ENCODE measurements at places on chromosomes 6 and 20. TPM values are rescaled to one million over a fixed set of nuclear protein-coding genes. Genes with fewer than 3 reads are reported as not detected.

Gene GPR31
- not detected for total RNA-seq

DNA sequence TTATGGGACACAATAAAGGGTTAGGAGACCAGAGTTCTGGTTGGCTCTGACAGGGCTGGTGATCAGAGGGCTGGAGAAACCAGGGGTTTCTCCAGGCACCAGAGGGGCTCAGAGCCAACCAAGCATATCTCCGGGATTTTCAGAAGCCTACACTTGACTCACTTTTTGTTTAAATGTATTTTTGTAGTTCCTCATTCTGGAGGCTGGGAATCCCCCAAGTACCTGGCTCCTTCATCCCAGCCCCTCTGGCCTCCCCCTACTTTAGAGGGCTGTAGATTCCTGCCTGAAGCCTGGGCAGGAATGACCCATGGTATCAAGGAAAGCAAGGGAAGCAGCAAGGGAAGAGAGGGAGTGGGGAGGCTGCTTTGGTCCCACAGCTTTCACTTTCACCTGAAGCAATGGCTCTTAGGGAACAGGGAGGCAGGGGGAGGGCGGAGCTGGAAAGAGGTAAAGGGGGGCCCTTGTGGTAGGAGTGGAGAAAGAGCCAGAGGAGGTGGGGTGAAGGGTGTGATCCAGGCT is 973 bp downstream of the CD40 start:
- H3K27me3 ChIP-seq: no peaks in the 10 kb centered on the region
- no peaks in the 10 kb centered on the region for H3K36me3 ChIP-seq
- H3K4me1 ChIP-seq: peaks cover 46% of the 10 kb centered on the region
- no peak for DNase-seq

Gene ZFP57
- not detected for total RNA-seq

- no peaks in the 10 kb centered on the region for H3K27me3 ChIP-seq
- H3K4me1 ChIP-seq: peaks cover 9% of the 10 kb centered on the region
- no peak for DNase-seq
- H3K4me3 ChIP-seq: no peak overlapping the region
Observed at GRCh38 chr6:165556116-165556843, 106.8 kb downstream of the PDE10A start.

Gene SLCO4A1
- total RNA-seq: 20.8 TPM

GRCh38 chr6:107144014-107144413 is 28.7 kb upstream of the BEND3 start:
- DNase-seq: no peak
- H3K4me3 ChIP-seq: no peak overlapping the region
- H3K36me3 ChIP-seq: no peaks in the 10 kb centered on the region
- H3K27ac ChIP-seq: no peak overlapping the region
- no peaks in the 10 kb centered on the region for H3K4me1 ChIP-seq
- H3K27me3 ChIP-seq: no peaks in the 10 kb centered on the region

Gene EYA2
- total RNA-seq: 0.45 TPM

Measured in heart right ventricle (tissue), 16 donors.